Spinal cord (tissue), 10 donors: ENCODE measurements at places on chromosomes 1 and 21. TPM values are rescaled to one million over a fixed set of nuclear protein-coding genes. Genes with fewer than 3 reads are reported as not detected.

IER5 gene
- 8.1 TPM for total RNA-seq

LCE2A gene
- not detected for total RNA-seq

CRP gene
- not detected for total RNA-seq

CELA2B gene
- not detected for total RNA-seq

KLF17 gene
- total RNA-seq = 0.69 TPM

B3GALNT2 gene
- total RNA-seq = 26.7 TPM

KIAA0319L gene
- 67.0 TPM for total RNA-seq

LAX1 gene
- 0.20 TPM for total RNA-seq

GPA33 gene
- 0.44 TPM for total RNA-seq

FBLIM1 gene
- total RNA-seq = 18.6 TPM
